M059J (cell line): ENCODE measurements at places on chromosomes 16 and 17.

- DNase-seq, result no peak
Observed at GRCh38 chr16:85129876-85130704, 17.8 kb upstream of the CIBAR2 start.

- peak; percentile 83 for DNase-seq
Observed at GRCh38 chr17:72358465-72358864, 237.6 kb downstream of the SOX9 start.

DNA sequence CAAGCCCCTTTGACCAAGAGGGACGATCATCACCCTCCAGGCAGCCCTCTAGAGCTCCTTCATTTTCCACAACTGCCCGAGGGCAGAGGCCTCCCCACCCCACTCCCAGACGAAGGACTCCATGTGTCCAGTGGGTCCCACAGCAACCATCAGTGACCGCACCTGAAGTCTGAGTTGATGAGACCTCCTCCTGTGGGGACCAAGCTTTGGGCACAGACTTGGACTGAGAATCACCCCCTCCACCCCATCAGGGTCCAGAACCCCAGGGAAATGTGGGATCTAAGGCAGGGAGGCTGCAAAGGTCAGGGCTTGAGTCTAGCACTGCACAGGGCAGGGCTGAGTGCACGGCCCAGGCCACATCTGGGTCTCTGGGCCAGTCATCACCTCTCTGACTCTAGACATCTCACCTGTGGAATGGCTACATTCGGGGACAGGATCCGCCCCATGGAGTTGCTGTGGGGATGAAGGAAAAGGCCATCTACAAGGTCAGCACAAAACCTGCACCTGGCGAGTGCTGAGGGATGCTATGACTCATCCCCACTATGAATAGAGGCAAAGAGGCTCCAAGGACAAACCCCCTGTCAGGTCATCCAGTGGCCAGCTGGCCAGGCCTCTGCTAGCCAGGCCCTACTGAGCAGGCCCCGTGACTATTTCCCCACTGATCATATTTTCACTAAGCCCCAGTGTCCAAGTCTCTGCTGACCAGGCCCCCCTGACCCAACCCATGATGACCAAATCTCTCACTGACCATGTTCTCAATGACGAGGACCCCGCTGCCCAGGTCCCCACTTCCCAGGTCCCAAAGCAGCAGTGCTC lies 38.4 kb downstream of the TNFRSF13B start:
- peak; percentile 58 for DNase-seq

DNA sequence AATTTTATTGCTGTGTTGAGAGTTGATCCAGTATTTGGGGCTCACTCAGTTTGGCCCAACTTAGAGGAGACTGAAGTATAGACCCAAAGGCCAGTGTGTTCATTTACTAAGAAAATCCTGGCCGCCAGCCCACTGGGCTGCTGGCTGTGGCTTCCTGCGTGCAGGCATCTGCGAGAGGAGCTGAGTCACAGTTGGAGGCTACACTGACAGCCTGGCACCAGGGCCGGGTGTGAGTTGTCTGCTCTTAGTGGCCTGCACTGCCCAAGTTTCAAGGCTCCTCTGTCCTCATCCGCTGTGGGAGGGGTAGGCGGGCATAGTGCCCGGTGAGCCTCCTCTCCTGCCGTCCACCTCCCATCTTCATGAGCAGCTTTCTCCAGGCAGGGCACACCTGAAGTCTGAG lies 54.2 kb downstream of the PLD6 start:
- DNase-seq, result peak; percentile 98

- DNase-seq, result no peak
Observed at GRCh38 chr17:64424324-64424849, 24.5 kb upstream of the MILR1 start.

- no peak for DNase-seq
Observed at GRCh38 chr16:4637501-4638166, 13.0 kb downstream of the MGRN1 start.

DNA sequence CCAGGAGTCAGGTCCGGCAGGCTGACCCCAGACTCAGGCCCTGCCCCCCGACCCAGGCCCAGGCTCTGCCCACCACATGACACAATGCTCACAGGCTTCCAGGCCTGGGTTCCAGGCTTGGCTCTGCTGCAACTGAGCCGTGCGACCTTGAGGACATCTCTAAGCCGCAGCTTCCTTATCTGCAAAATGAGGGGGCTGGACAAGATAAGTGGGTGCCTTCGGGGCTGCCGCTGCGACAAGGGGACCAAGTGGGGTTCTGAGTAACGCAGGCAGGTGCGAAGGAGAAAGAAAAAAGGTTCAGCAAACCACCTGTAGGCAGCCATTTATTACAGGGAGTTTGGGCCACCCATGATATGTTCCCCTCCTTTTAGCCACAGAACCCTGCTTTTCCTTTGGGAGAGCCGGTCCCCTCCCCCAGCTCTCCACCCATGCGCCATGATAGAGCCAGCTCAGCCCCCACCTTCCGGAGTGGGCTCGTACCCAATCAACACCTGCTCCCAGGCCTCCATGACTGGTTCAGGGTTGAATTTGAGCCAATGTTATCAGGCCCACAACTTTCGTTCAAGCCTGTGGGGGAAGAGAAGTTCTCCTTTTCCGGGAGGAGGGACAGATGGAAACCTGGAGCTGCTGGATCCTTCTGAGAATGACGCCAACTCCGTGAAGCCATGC lies 38.2 kb downstream of the RTN4RL1 start:
- no peak for DNase-seq

GRCh38 chr16:13795131-13795530 lies 124.8 kb upstream of the ERCC4 start:
- DNase-seq, result no peak

DNA sequence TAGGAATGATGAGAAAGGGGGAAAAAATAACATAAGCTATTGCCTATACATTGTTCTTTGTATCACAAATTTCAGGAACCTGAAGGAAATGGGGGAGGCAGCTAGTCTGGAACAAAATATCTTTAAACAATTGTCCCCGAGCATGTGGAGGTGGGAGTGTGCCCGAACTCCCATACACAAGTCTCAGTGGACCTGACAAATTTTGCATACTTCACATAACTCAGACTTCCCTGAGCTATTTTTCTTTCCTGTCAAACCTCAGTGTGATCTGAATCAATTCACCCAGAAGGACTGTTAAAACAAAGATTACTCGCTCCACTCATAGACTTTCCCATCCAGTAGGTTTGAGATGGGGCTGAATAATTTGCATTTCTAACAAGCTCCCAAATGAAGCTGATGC lies 1.6 kb upstream of the XPO6 start:
- no peak for DNase-seq

DNA sequence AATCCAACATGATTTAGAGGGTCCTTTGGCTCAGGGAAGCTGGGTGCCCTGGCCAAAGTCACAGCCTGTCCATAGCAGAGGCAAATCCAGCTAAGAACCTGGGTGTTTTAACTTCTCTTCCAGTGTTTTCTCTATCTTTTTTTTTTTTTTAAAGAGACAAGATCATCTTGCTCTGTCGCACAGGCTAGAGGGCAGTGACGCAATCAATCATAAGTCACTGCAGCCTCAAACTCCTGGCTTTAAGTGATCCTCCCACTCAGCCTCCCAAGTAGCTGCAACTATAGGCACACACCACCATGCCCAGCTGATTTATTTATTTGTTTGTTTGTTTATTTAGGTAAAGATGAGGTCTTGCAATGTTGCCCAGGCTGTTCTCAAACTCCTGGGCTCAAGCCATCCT lies 14.8 kb upstream of the GRIN2A start:
- DNase-seq, result no peak

DNA sequence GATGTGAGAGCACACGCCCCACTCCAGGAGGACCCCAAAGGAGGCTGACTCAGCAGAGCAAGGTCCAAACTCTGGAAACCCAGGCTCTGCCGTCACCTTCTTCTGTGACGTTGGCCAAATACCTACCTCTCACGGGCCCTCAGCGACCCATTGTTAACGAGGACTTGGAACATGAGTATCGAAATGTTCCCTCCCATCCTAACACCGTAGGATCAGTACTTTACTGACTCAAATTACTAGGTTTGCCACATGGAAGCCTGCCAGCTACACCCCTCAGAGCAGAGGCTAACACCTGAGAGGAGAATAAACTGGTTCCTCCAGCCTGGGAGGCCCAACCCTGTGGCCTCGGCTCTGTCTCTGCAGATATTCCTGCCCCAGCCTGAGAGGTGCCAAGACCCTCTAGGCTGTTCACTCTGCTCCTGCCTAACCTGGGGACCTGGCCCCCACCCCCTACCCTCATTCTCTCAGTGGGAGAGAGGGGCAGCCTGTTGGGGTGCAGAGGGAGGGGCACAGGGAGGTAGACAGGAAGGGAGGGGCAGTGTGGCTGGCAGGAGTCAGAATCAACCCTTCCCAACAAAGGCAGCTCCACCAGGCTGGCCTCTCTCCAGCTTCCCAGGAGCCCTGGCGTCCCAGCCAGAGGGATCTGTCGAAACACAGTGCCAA lies 4.4 kb downstream of the PITPNM3 start:
- DNase-seq, result no peak

DNA sequence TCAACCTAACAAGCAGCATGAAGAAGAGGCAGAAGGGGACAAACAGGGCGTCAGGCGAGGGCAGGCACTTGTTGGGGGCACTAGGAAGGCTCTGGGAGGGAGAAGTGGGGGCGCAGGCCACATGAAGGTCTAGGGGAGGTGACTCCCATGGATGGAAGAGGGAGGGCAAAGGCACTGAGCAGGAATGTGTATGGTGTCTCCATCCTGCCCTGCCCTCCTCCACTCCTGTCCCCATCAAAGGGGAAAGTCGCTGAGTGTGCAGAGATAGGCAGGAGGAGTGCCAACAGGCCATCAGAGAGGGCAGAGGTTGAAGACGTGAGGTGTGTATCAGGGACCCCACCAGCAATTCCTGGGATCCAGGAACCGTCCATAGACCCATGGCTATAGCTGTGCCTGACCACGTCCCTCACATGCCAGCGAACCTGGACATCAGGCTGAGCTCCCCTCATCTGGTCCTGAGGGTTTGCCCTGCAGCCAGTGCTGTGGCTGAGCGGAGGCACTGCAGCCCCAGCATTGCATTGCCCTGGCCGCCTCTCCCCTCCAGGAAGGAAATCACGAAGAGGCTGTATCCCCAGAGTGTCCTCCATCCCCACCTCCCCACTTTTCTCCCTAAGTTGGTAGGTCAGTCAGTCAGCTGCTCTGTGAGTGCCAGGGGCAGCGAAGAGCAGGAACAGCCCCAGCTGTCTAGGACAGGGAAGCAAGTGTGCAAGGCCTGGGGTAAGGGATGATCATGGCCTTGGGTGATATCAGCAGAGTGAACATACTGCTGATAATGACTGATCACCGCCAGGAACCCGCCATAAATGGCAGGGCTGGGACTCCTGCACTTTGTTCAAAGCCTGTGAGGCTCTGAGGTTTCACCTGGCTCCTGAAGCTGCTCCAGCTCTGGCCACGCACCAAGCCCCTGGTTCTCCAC lies 6.2 kb upstream of the CYB561 start:
- no peak for DNase-seq

DNA sequence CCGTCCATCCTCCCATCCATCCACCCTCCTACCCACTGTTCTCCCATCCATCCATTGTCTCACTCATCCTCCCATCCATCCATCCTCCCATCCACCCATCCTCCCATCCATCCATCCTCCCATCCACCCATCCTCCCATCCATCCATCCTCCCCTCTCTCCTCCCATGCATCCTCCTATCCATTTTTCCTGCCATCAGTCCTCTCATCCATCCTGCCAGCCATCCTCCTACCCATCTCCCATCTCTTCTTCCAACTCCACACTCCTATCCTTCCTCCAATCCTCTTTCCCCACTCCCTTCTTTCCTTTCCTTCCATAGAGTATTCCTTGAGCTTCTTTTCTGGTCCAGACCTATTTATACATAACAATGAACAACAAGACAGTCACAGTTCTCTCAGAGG lies 12.1 kb downstream of the DRC7 start:
- no peak for DNase-seq

- no peak for DNase-seq
Observed at GRCh38 chr17:27085517-27085916, 208.4 kb upstream of the WSB1 start.

DNA sequence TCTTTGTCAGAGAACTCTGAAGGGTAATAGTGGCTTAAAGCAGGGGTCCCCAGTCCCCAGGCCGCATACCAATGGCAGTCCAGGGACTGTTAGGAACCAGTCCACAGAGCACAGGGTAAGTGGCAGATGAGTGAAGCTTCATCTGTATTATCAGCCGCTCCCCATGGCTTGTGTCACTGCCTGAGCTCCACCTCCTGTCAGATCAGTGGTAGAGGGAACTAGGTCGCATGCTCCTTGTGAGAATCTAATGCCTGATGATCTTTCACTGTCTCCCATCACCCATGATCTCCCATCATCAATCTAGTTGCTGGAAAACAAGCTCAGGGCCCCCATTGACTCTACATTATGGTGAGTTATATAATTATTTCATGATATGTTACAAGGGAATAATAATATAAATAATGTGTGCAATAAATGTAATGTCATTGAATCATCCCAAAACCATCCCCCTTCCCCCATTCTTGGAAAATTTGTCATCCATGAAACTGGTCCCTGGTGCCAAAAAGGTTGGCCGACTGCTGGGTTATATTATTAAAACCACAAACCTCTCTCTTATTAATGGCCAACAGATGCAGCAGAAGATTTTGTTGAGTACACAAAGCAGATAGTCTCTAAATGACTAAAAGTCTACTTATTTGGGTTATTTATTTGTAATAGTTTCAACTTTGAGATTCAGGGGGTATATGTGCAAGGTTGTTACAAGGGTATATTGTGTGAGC lies 782.7 kb downstream of the CDH11 start:
- DNase-seq, result peak; percentile 70

DNA sequence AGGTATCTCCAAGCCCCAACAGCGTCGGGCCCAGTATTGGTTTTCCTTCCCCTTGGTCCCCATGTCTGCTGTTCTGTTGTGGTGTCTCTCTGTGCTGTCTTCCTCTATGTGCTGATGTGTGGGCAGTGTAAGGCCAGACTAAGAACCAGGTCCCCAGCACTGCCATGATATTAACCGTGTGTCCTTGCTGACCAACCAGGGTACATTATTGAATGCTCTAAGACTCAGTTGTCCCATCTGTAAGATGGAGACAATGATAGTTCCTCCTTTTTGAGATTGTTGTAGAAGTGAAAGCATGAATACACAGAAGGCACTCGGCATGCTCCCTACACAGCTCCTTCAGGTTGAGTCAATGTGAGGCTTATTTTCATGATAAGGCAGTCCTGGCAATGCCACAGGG lies 20.6 kb downstream of the AOC3 start:
- DNase-seq, result no peak

GRCh38 chr17:1124896-1125787 lies 54.6 kb downstream of the ABR start:
- DNase-seq, result peak; percentile 19

- no peak for DNase-seq
Observed at GRCh38 chr16:25092441-25092840, 19.1 kb upstream of the LCMT1 start.

DNA sequence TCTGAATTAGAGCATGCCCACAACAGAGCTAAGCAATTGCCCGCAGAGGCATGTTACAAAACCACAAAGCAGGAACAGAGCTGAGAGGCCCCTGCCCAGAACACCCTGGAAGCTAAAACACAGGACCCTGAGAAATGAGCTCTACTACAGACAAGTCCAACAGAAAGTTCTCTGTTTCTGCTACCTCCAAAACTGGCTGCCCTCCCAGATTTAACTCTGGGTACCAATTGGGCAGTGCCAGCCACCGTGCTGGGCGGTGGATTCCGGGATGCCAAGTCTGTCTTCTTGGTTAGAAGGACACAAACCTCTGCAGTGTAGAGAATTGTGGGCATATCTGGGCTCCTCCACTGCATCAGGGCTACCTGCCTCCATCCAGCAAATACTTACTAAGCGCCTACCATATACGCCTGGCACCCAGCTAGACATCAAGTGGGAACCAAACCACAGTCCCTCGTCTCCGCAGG lies 1.0 kb downstream of the CMTM4 start:
- DNase-seq, result no peak

- DNase-seq, result no peak
Observed at GRCh38 chr16:10849736-10850477, 27.1 kb upstream of the CIITA start.
